ENCODE measurements at places on chromosomes 11 and 22. TPM values are rescaled to one million over a fixed set of nuclear protein-coding genes. Genes with fewer than 3 reads are reported as not detected.
A peak's percentile ranks its signal among the peaks of the same experiment; 100 is the strongest.

- H3K27me3 ChIP-seq = no peaks in the 10 kb centered on the region
- H3K4me3 ChIP-seq = no peak overlapping the region
- H3K27ac ChIP-seq = no peak overlapping the region
- no peak for DNase-seq
Measured at GRCh38 chr11:83871054-83871453, 584.9 kb upstream of the CCDC90B start.

DNA sequence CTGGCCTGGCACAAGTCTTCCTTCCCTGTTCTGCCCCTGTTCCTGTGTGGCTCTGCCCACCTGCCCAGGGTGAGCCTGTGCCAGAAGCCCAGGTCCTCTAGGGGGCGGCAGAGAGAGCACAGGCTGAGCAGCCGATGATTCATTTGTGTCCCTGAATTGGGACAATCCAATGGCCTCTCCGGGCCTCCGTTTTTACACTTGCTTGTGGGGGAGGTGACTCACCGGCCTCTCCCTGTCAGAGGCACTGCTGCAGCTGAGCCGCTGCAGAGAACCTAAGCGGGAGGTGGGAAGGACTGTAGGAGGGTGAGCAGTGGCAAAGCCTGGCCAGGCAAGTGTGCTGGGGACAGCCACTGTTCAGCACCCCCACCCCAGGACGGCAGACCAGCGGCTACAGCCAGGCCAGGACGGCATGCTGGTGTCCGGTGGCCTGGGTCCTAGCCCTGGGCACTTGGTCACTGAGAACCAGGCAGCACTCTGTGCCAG, 65.2 kb upstream of the LMO1 start:
- peaks cover 4% of the 10 kb centered on the region for H3K27me3 ChIP-seq
- H3K4me1 ChIP-seq = no peaks in the 10 kb centered on the region
- DNase-seq = peak; percentile 68
- H3K36me3 ChIP-seq = no peaks in the 10 kb centered on the region
- H3K27ac ChIP-seq = no peak overlapping the region

GRCh38 chr11:58788355-58789023, 56.0 kb downstream of the GLYATL2 start:
- no peak overlapping the region for H3K27ac ChIP-seq
- H3K27me3 ChIP-seq = peaks cover 8% of the 10 kb centered on the region
- no peaks in the 10 kb centered on the region for H3K36me3 ChIP-seq

DNA sequence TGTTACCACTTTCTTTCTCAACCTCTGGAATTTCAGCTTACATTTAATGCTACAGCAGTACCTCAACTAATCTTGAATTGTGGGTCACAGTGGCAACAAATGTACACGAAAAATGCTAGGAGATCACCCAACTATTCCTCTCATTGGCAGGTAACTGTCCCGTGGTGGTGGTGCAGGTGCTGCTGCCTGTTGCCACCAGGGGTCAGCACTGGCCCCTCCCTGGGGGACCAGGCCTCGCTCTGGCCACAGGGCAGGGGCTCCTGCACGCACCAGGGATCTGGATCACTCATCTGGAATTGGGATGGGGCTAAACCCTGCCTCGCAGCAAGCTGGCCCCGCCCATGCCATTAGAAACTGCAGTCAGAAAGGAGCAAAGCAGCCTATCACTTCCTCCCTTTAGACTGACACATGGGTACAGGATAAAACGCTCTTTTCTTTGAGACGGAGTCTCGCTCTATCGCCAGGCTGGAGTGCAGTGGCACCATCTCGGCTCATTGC, 6.9 kb upstream of the POLDIP3 start:
- H3K4me3 ChIP-seq = no peak overlapping the region
- H3K27me3 ChIP-seq = no peaks in the 10 kb centered on the region
- DNase-seq = peak; percentile 62
- H3K27ac ChIP-seq = no peak overlapping the region

- H3K4me3 ChIP-seq = no peak overlapping the region
- peaks cover 2% of the 10 kb centered on the region for H3K36me3 ChIP-seq
- H3K4me1 ChIP-seq = peaks cover 4% of the 10 kb centered on the region
- no peak for DNase-seq
Measured at GRCh38 chr22:22098457-22099193, 116.0 kb upstream of the TOP3B start.

- no peak overlapping the region for H3K4me3 ChIP-seq
- no peak for DNase-seq
- peaks cover 3% of the 10 kb centered on the region for H3K4me1 ChIP-seq
- no peak overlapping the region for H3K27ac ChIP-seq
- no peaks in the 10 kb centered on the region for H3K36me3 ChIP-seq
- peaks cover 38% of the 10 kb centered on the region for H3K27me3 ChIP-seq
Measured at GRCh38 chr11:7694235-7694634, 12.0 kb downstream of the OVCH2 start.

Gene GRIK4
- not detected for total RNA-seq

Gene ARSA
- total RNA-seq = 63.1 TPM

Gene OR9G1
- not detected for total RNA-seq

Gene RIC3
- total RNA-seq = 3.4 TPM

Gene CALCA
- total RNA-seq = not detected
